ENCODE measurements at places on chromosomes 1 and 21.

DNA sequence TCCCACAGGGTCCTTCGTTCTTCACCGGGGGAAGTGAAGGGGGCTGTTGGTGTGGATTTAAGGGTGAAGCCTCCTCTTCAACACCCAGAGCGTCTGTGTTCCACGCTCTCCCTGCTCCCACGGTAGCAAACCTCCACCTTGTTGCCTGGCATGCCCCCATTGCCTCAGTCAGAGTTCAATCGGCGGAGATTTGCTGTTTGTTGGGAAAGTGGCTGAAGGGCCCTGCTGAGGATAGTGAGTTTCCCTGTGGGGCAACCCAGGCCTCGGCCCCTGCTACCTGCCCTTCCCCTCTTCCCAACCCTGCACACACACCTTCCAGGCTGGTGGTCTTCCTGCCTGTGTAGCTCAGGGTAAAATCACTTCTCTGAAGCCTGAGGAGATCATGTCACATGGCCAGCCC is 60.5 kb downstream of the TOR1AIP2 start:
- DNase-seq: no peak

DNA sequence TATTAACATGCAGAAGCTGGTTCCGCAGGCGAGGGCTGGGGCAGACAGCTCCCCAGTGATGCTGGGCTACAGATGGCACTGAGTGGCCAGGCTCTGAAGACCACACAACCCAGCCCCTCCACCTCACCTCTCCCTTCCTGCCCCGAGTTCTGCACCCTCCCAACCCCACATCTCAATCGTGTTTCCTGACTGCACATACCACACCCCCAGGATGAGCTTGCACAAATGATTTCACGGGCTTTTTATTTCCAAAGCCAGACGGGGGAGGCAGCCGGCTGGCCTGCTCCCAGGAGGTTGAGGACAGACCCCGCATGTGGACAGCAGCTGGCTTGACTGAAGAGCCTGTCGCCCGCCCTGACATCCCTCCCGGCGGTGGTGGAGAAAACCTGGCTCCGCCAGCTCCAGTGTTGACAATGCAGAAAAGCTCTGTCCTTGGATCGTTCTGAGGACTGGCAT is 21.4 kb upstream of the ALDH4A1 start:
- no peak for DNase-seq

GRCh38 chr1:147641695-147642592 is 28.4 kb downstream of the ACP6 start:
- no peak for DNase-seq

GRCh38 chr21:45082736-45083135 is 8.4 kb downstream of the ADARB1 start:
- no peak for DNase-seq

DNA sequence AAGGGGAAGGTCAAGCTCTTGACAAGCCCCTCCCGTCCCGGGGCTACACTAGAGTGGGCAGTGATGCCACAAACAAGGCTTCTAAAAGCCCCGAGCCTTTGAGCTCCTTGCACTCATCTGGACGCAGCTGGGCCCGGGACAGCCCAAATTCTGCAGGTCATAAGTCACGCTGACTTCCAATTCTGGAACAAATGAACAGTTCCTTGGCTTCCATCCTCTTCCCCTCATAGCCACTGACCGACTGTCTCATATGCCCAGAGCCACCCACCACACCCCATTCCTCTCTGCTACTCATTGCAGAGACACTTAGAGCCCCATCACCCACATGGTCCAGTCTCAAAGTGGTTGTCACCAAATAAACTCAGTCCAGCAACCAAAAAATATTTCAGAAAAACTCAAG is 32.8 kb upstream of the PRELP start:
- no peak for DNase-seq

DNA sequence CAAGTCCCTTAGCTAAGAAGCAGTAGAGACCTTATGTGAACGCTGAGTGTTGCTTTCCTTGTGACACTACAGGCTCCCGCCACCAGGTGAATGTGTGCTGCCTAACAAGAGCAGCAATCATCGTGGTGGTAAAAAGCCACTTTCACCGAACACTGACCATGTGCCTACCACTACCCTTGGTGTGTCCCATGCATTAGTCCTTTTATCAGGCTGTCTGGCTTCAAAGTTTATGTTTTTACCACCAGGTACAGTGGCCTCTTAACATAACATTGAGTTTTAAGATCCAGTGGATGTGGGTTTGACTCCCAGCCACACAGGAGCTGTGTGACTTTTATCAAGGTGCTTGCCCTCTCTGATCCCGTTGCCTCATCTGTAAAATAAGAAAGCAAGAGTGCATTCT is 1.7 kb downstream of the C1QB start:
- no peak for DNase-seq

DNA sequence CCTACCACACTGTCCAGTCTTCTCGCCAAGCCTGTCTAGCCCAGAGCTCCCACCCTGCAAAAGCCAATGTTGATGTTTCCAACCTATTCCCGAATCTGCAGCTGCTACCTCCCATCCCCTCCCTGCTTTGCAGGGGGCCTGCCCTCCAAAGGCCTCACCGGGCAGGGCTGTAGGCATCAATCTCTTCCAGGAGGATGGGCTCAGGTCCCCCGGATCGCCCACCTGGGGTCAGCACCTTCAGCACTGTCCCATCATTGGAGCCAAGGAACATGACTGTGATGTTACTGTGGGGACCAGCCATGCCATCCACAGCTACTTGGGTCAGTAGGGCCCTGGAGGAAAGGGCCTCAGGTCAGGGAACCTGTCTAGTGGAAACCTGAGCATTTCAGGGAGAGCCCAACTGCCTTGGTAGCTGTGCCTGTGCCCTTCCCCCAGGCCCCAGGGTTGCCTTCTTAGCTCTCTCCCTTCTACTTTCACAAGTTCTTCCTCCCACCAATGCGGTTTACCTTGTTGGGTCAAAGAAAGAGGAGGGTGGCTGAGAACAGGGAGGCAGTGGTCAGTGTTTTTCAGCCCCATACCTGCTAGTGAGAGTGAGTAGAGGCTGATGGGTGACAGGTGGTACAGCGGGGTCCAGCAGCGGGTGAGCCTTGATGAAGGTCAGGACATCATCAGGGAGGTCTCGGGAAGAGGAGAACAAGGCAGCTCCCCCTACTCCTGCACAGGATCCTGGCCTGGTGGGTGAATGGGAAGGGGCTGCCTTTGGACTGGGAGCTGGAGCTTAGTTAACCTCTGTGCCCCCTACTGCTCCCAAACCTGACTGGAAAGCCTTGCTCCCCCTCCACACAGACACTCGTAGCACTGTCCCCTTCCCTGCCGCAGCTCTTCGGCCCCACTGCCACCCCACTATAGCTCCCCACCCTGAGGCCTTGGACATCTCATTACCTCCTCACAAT is 10.7 kb downstream of the SEMA6C start:
- no peak for DNase-seq

GRCh38 chr1:160681066-160681890 is 30.3 kb downstream of the CD48 start:
- DNase-seq: peak; percentile 79

DNA sequence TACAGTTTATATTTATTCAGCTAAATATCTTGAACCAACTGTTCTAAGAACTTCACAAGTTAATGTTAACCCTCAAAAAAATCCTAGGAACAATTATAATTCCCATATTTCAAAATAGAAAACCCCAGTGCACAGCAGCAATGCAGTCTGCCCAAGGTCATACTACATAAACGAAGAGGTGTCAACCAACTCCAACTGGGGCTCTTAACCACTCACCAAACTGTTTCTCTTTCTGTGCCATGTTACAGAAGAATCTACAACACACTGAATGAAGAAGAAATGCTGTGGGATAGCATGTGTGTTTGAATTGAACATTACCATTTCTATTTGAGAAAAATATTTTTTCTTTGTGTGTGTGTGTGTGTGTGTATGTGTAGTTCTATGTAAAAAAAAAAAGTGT is 35.7 kb downstream of the EIF4G3 start:
- DNase-seq: no peak

- no peak for DNase-seq
These were observed 41.7 kb downstream of the ERI3 start for GRCh38 chr1:44313265-44313918.

GRCh38 chr1:233355841-233356704 is 28.5 kb downstream of the MAP3K21 start:
- DNase-seq: no peak

GRCh38 chr1:70376196-70376595 is 21.7 kb upstream of the ANKRD13C start:
- DNase-seq: no peak

DNA sequence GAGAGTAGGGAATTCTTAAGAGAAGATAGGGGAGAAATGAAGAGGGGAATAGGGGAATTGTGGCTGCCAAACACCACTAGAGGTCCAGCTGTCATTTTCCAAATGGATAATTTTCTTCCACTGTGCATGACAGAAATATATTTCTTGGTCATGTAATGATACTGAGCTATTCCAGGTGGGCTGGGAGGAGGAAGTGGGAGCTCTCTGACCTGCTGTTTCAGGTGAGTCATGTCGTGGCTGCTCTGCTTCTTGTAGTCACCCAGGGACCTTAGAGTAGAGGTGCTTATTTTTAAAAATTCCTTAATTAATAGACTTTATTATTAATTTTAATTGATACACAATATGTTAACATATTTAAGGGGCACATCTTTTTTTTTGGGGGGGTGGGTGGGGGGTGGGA is 11.9 kb downstream of the PDE4B start:
- DNase-seq: no peak

GRCh38 chr1:147241934-147242448 is 493 bp upstream of the CHD1L start:
- no peak for DNase-seq

GRCh38 chr1:211196880-211197279 is 62.3 kb upstream of the RCOR3 start:
- no peak for DNase-seq

DNA sequence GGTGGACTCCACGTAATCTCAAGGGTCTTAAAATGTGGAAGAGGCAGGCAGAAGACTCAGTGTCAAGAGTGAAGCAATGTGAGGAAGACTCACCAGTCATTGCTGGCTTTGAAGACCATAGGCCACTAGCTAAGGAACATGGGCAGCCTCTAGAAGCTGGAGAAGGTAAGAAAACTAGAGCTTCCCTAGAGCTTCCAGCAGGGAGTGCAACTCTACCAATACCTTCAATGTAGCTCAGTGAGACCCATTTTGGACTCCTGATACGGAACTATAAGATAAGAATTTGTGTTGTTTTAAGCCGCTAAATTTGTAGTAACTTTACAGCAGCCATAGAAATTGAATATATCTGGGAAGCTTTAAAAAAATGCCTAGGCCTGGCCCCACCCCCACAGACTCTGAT is 18.9 kb downstream of the METTL13 start:
- no peak for DNase-seq

DNA sequence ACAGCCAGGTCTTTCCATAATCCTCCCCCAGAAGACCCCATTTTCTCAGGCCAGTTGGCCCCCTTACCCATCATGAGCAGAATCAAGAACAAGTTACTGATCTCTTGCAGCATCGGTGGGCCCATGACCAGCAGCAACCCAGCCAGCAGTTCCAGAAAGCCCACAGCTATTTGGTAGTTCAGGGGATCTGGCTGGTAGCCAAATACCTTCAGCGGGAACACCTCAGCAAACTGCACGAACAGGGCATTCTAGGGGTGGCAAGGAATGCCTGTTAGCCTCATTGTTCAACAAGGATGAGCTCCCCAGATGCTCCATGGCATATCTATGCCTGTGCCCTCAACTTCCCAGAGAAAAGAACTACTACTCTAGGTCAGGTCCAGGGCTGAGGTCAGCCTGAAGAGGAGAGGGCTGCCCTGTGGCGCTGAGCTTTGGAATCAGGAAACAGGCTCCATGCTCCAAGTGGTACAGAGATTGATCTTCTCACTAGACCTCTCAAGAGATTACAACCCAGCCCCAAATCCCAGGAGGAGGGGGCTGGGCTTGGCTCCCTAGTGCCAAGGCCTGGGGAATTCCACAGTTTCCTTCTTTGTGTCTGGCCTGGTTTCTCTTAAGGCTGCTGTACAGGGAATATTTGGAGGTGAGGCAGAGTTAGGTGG is 1.3 kb downstream of the TMEM35B start:
- DNase-seq: no peak

DNA sequence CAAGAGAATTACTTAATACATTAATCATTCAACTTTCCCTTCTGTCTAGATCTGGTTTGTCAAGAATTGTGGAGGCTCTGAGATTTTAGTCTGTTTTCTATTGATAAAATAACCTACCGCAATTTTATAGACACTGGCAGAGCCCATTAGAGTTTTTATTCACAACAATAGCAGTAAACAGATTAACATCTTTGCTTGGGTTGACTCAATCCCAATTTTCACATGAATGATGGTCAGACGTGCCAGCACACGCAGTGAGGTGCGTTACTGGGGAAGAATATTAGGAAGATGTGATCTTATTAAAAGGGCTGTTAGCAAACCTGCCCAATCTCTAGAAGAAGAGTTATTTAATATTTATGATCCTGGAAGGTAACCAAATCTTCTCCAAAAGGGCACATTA is 736.6 kb downstream of the MRPL39 start:
- no peak for DNase-seq

DNA sequence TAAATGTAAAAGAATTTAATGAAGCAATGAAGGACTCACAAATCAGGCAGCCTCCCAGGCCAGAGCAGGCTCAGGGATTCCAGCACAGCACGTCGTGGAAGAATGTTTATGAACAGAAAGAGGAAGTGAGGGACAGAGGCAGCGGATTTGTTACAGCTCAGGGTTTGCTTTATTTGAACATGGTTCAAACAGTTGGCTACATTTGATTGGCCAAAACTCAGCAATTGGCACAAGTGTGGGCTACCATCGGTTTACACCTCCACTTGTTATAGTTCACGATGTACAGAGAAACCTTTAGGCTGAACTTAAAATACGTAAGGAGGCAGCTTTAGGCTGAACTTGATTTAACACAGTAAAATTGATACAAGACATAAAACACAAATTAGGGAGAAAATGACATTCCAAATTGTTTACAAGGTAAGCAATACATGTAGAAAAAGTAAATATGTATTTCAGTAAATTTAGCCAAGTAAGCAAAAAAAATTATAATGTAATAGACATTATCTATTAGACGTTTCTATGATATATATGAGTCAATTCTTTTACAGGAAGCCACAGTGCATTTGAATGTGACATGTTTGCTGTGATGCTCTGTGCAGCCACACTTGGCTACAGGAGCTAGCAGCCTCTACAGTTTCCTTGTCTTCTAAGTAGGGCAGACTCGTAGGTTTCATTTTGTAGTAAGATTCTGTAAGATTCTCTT is 126.5 kb downstream of the ADSS2 start:
- DNase-seq: no peak

GRCh38 chr1:74731399-74732052 is 1.3 kb downstream of the CRYZ start:
- no peak for DNase-seq

DNA sequence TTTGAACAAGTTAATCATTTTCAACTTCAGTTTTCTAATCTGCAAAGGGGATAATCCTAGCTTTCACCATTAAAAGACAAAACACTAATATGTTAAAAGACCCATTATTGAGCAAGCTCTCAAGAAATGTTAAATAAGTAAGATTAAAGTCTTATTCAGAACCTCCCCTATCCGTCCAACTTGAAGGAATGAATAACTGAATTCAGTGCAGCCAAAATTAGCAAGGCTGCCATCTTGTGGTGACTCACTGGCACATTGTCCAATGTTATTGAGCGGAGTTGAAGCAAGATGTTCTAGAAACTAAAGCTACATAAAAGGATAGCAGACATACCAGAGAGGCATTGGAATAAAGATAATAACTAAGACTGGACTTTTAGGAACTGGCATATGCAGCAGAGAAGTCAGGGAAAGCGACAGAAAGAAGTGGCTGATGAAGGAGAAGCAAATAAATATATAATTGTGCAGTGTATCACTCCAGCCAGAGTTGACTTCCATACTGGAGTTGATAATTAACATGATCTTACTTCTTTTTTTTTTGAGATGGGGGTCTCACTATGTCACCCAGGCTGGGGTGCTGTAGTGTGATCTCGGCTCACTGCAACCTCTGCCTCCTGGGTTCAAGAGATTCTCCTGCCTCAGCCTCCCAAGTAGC is 8.2 kb upstream of the CAP1 start:
- no peak for DNase-seq

Data from stimulated activated CD4-positive, alpha-beta T cell treated with anti-CD3 and anti-CD28 coated beads, Interleukin-15, amount 100 ng/mL, for 1 hour (primary cell).